Stimulated activated naive B cell treated with anti-CD40 and anti-IgM and Interleukin-4, amounts not matched to agents 10 μg/mL and 1 μg/mL and 100 μg/mL, for 72 hours (primary cell): ENCODE measurements at places on chromosomes 7 and 10.

DNA sequence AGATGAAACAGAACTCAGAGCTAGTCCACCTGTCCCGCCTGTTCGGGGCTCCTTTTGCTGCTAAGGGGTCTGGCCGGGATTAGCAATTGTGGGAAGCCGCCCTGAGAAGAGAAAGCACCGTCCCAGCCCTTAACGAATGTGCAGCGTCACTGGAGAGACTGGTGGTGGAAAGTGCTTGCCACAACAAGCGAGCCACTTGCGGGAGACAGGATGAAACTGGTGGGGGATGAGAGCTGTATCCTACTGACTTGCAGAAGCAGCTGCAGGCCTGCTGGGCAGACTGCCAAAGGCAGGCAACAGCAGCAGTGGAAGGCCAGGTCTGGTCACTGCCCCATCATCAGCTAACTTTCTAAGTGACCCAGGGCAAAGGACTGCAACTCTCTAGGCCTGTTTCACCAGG is 95.4 kb downstream of the FAM53B start:
- DNase-seq = no peak

- no peak for DNase-seq
Measured at GRCh38 chr7:36535866-36536664, 146.4 kb downstream of the ANLN start.

GRCh38 chr7:74044366-74045350 is 16.7 kb downstream of the ELN start:
- no peak for DNase-seq

DNA sequence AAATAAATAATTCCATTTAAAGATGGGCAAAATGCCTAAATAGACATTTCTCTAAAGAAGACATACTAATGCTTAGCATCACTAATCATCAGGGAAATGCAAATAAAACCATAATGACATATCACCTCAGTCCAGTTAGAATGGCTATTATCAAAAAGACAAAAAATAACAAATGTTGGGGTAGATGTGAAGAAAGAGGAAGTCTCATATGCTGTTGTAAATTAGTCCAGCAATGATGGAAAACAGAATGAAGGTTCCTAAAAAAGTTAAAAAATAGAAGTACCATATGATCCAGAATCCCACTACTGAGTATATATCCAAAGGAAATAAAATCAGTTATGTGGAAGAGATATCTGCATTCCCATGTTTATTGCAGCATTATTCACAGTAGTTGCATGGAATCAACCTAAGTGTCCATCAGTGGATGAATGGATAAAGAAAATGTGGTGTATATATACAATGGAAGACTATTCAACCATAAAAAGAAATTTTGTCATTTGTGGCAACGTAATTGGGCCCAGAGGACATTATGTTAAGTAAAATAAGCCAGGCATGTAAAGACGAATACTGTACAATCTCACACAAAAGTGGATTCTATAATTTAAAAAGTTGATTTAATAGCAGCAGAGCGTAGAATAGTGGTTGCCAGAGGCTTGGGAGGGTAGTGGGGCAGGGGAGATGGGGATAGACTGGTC is 52.0 kb downstream of the TCAF1 start:
- DNase-seq = no peak

DNA sequence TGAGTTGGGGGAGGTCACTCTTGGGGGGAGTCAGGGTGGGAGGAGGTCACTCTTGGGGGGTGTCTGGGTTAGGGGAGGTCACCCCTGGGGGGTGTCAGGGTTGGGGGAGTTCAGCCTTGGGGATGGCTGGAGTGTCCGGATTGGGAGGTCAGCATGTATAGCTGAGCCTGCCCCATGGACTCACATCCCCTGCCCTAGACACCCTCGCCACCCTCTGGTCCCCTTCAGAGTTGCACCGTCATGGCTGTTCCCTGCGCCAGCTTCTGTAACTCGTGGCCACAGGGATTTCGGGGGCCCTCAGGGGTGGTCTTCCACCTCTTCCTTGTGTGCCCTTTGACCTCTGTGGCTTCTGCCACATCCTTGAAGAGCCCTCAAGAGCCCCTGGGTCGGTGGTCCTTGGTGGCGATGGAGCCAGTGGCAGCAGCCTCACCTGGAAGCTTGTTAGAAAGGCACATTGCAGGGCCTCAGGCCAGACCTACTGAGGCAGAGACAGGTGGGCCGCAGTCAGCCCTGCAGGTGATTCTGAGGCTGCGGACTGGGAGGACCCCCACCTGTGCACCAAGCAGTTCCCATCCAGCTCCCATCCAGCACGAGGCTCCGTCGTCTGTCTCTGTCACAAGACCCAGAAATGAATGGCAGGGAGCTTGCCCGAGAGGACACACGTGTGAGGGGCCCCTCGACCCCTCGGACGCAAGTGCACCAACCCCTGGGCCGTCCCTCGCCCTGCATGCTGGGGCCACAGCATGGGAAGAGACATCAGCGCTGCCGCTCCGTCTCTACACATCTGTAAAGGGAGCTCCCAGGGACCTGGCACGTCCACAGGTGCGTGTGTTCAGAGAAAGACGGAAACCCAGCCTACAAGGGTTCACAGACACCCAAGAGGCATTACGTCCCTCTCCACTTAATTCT is 44.7 kb upstream of the SUN1 start:
- no peak for DNase-seq

DNA sequence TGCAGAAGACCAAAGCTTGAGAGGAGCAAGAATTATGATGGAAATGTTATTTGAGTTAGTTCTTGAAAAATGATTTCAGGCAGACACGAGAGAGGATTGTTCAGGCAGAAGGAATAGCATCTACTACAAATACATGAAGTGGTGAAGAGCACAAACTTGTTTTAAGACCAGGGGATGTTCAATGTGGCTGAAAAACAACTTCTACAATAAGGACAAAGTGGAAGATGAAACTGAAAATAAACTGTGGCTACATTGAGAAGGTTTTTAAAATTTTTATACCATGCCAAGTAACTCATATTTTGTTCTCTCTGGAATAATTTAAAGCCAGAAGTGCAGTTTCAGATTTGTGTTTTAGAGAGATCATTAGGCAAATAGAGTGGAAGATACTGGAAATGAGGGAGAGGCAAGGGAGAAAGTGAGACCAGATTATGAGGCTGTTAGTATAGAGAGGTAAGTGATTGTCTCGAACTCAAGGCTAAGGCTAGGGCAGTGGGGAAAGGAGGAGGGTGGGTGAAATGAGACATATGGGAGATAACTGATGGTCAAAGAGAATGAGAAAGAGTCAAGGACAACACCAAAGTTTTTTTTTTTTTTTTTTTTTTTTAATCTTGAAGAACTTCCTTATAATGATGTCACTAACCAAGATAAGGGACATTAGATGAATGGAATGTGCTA is 115.4 kb downstream of the MDFIC start:
- no peak for DNase-seq

GRCh38 chr10:78867555-78867939 is 201.2 kb upstream of the ZMIZ1 start:
- DNase-seq = no peak
